Lower lobe of right lung (tissue), 2 donors: ENCODE measurements at places on chromosomes 5 and 9.

DNA sequence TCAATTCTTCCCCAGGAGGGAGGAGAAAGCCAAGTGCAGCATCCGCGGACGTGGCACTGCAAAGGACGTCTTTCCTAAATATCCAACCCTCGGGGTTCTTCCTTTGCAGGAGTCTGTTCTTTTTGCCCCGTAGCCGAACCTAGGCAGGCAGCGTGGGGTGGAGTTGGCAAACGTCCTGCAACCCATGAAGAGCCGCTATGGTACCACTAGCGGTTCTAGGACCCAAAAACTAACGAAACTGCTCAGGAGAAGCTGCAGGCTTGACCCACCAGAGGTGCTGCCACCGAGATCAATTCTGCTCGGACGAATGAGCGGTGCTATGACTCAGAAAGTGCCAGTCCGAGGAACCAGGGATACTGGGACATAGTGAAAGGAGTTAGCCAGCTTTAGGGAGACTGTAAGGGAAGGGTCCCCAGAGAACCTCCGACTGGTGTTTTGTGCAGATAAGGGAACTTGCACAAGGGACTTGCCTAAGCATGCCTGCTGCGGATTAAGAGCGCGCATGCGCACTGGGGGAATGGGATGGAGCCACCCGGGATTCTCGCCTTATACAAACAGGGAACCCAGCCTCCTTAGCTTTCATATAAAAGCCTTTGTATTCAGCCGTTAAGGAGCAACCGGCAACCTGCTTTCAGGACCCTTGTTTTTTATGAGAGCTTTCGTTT lies 32.7 kb downstream of the ANXA2R start:
- DNase-seq = peak; percentile 86

- no peak for DNase-seq
Observed at GRCh38 chr5:2737273-2738155, 14.0 kb downstream of the IRX2 start.

DNA sequence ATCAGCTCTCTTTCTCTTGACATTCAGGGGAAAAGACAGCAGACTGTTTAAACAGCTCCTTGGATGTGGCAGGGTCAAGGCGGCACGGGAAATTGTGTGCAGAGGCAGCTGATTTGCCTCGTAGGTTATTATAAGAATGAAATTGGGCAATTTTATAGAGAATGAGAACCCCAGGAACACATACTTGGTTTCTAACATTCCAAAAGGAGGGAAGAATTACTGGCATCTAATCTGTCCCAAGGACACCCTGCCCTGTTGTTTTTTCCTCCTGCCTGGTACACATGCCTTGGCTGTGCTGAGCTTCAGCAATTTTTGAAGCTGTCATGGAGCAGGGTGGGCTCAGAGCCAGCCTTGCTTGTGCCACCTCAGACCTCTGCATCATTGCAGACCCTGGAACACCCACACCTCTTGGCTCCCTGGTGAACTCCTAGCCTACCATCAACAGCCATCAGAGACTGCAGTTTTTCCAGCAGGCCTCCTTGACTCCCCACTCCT lies 143.6 kb downstream of the BOD1 start:
- DNase-seq = no peak

- DNase-seq = no peak
Observed at GRCh38 chr9:18776836-18777820, 255.9 kb downstream of the SAXO1 start.

GRCh38 chr5:124446120-124446519 lies 300.3 kb downstream of the ZNF608 start:
- DNase-seq = no peak

- DNase-seq = no peak
Observed at GRCh38 chr9:130870491-130871381, 25.9 kb downstream of the QRFP start.

- DNase-seq = no peak
Observed at GRCh38 chr5:176608937-176609723, 826 bp downstream of the GPRIN1 start.

DNA sequence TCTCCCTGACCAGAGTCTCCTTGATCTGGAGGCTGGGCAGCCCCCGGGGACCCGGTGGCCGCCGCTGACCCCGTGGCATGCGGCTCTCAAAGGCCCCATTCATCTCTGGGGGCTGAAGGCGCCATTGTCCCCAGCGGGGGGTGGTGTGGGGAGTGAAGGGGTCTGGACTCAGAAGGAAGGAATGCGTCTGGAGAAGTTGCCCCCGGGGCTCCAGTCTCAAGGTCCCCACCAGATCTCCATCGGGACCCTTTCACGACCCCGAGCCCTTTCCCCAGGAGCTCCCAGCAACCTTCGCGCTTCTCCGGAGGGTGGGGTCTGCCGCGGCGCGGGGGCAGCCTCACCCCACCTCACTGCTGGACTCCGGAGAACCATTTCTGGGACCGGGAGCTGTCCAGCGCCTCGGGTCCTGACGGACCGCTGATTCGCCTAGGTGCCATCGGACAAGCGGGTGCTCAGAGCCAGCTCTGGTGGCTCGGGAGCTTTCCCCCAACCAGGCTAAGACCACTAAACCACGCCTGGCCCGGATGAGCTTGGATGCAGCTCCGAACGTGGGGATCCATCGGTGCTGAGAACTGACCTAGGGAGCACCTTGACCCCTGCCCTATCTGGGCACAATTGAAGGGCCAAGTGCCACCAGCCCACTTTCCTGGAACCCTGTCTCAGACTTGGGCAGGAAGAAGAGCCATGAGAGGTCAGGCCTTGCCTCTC lies 5.1 kb upstream of the PCDH1 start:
- DNase-seq = peak; percentile 57

GRCh38 chr5:15592728-15593127 lies 92.7 kb downstream of the FBXL7 start:
- DNase-seq = no peak

GRCh38 chr5:150633429-150633828 lies 7.0 kb upstream of the SYNPO start:
- DNase-seq = no peak

DNA sequence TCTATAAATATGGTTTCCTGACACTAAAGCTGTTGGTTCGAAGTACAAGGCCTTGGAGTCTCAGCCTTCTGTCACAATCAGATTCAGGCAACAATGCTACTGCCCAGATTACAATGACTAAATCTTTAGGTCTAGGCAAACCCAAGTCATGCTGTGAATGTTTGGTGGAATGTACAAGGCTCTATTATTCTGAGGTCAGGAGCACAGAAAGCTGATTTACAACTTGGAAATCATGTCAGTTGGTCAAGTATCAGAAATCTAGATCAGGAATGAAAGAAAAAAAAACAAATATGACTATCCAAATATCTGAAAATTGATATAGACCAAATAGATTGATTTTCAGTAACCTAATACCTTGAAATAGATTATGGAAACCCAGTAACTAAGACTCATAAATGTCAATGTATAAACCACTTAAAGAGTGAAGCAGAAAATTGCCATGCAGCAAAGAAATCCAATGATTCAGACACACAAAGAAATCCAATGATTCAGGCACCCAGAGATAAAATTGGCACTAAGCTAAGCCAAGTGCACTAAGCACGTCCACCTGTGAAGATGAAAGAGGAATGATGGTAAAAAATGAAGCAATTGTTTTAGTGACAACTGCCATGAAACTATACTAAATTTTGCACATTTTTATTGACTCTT lies 588.0 kb upstream of the TUSC1 start:
- no peak for DNase-seq

GRCh38 chr5:155103146-155103545 lies 89.6 kb downstream of the KIF4B start:
- DNase-seq = no peak

DNA sequence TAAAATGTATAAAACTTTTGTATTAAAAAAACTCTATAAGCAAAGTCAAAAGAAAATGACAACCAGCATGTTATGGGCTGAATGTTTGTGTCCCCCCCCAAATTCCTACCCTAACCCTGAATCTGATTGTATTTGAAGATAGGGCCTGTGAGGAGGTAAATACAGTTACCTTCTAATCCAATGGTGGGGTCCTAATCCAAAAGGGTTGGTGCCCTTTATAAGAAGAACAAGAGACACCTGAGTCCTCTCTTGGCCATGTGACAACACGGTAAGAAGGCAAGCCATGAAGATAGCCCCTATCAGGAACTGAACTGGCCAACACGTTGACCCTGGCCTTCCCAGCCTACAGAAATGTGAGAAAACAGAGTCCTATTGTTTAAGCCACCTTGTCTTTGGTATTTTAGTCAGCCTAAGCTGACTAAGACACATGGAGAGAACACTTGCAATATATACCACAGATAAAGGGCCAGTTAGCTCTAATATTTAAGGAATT lies 49.7 kb upstream of the AKNA start:
- DNase-seq = no peak

- DNase-seq = no peak
Observed at GRCh38 chr5:5079876-5080275, 60.3 kb upstream of the ADAMTS16 start.

DNA sequence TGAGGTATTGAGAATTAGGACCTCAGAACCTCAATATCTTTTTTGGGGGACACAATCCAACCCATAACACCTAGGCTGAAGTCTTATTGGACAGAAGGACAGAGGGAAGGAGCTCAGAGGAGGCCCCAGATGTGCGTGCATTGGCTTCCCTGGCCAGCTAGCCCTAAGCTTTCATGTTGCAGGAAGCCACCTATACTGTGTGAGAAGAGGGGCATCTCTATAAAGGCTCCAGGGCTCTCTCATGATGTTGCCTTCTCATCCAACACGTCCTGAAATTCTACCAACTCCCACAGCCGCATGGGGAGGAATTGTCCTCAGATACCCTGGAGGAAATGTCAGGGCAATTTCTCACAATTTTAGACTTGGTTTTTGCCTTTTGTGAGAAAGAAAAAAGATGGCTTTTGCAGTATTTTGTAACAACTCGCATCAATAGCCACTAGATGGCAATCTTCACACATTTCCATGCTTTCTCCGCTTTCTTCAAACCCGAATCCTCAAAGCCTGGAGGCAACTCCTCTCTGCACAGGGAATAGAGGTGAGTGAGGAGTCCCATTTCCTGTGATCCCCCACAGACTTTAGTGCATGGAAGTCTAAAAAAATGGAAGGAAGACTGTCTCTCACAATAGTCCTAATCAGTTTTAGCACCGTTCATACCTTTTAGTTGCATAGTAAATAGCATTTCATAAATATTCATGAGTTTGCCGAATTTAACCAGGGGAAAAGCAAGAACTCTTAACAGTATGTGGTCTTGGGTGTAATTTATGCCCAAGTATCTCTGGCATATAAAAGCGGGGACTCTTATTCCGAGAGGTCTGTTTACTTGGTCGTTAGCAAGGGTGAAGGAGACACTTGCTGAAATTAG lies 7.4 kb upstream of the PPP3R2 start:
- no peak for DNase-seq

DNA sequence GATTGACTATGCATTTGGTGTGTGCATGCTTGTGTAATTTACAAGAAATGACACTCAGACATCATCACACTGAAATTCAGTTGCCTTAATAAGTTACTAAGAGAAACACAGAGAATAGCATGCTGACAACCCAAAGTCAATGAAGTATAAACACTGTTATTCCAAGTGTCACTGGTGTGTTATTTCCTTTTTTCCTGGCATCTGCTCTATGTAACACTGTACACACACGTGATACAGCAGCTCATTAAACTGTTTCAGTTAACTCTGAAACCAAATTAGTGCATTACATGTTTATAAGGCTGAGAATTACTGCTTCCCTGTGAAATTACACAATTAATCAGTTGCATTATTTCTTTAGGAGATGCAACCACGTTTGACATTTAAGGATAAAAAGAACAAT lies 252.7 kb downstream of the EFNA5 start:
- no peak for DNase-seq

DNA sequence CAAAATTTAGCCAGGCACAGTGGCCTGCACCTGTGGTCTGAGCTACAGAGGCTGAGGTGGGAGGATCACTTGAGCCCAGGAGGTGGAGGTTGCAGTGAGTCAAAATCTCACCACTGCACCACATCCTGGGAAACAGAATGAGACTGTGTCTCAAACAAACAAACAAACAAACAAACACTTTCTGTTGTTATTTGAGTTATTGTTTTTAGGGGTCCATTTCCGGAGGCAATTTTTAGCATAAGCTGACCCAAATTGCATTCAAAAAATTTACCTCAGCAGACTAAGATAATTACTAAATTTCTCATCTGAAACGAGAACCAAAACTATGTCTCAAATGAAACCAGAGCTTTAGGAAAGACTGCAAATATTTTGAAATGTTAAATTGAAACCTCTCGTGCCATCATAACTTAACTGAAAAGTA lies 1485.1 kb downstream of the EFNA5 start:
- DNase-seq = no peak

- DNase-seq = no peak
Observed at GRCh38 chr9:2243666-2244555, 228.8 kb downstream of the SMARCA2 start.

DNA sequence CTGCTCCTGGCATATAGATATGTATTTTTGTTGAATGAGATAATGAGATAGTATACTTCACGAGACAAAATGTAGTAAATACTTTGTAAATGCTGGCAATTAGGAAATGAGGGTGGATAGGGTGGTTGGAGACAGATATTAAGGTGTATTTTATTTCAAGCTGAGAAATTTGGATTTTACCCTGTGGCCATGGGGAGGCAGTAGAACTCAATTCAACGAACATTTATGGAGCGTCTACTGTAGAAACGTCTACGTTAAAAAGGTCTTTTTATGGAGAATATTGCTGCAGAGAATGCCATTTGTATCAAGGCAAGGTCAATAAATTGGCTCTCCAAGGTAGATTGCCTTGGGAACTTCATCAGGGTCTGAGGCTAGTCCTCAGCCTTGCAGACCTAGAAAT lies 21.5 kb upstream of the RALGPS1 start:
- DNase-seq = no peak

- no peak for DNase-seq
Observed at GRCh38 chr9:79984429-79985067, 412.8 kb downstream of the TLE4 start.

GRCh38 chr5:139645430-139645871 lies 2.7 kb upstream of the CXXC5 start:
- no peak for DNase-seq

DNA sequence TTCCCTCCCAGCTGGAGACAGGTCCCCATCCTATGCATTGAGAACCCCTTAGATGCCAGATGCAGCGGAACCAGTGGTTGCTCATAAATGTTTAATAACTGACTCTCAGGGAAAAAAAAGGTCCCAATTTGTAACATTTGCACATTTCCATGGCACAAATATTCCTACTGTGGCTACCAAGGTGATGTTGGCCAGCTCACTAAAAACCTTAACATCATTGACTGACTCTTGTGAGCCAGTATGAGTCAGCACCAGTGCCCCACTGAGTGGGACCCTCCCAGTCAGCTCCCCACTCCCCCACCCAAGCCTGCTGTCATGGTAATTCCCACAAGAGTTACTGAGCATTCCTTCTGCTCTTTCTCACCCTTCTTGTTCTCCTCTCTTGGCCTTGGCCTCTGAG lies 26.9 kb upstream of the FGD3 start:
- no peak for DNase-seq

DNA sequence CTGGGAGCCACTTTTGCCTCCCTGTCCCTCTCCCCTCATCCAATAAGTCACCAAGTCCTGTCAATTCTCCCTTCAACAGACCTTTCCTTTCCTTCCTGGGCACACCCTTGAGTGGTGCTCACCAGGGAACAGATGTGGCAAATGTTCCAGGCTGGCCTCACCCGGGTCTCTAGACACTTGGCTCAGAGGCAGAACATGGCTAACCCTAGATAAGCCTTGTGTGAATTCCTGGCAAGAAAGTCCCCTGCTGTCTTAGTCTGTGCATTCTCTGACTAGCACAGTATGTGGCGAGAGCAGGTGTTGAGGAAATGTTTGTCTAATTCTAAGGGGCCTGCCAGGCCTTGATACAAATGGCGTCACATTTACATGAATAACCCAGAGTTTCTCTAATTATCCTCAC lies 41.2 kb upstream of the PTGS1 start:
- DNase-seq = no peak

- DNase-seq = no peak
Observed at GRCh38 chr9:14400658-14400995, 86.7 kb upstream of the NFIB start.
